Muscle of leg (tissue), 16 donors: ENCODE measurements at places on chromosomes 11 and 22. TPM values are rescaled to one million over a fixed set of nuclear protein-coding genes. Genes with fewer than 3 reads are reported as not detected.
A peak's percentile ranks its signal among the peaks of the same experiment; 100 is the strongest.

DNA sequence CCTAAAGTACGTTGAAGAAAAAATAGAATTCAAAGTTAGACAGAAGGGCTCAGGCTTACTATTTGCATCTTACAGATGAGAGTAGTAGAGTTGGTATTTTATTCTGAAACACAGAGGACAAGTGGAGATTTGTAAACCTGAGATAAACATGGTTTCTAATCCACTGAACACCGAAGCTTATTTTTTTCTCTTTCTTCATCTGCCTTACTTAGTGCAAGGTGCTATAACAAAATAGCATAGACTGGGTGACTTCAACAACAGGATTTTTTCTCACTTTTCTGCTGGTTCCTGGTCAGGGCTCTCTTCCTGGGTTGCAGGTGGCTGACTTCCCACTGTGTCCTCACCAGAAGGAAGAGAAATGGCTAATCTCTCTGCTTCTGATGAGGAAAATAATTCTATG is 2.1 kb upstream of the HBG1 start:
- H3K27ac ChIP-seq: no peak overlapping the region
- H3K27me3 ChIP-seq: no peaks in the 10 kb centered on the region
- DNase-seq: no peak
- H3K36me3 ChIP-seq: no peaks in the 10 kb centered on the region
- H3K4me1 ChIP-seq: no peaks in the 10 kb centered on the region

GRCh38 chr11:61187505-61188130 is 15.7 kb upstream of the PGA3 start:
- H3K36me3 ChIP-seq: no peaks in the 10 kb centered on the region
- no peak overlapping the region for H3K4me3 ChIP-seq
- peaks cover 2% of the 10 kb centered on the region for H3K27me3 ChIP-seq
- H3K4me1 ChIP-seq: no peaks in the 10 kb centered on the region
- DNase-seq: peak; percentile 83
- H3K27ac ChIP-seq: no peak overlapping the region

MMP11 gene
- total RNA-seq: 8.9 TPM

- H3K27me3 ChIP-seq: no peaks in the 10 kb centered on the region
- H3K36me3 ChIP-seq: no peaks in the 10 kb centered on the region
- H3K27ac ChIP-seq: no peak overlapping the region
- no peak overlapping the region for H3K4me3 ChIP-seq
Observed at GRCh38 chr11:86115542-86116385, 46.9 kb upstream of the PICALM start.

DNA sequence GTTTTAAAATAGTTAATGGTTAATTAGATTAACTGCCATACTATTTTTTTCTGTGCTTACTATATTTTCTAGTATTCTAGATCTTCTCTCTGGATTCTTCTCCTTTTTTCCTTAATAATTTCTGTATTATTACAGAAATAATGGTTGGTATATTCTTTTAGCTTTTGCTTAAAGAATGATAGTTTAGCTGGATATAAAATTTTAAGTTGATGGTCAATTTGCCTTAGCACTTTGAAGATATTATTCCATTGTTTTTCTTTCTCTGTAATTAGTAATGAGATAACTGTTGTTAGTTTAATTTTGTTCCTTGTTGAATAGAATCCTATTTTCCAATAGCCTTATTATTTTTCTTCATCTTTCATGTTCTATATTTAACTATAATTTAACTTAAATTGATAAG is 99.9 kb upstream of the NCAM1 start:
- no peak overlapping the region for H3K27ac ChIP-seq
- H3K4me3 ChIP-seq: no peak overlapping the region
- H3K36me3 ChIP-seq: no peaks in the 10 kb centered on the region
- no peak for DNase-seq
- peaks cover 2% of the 10 kb centered on the region for H3K27me3 ChIP-seq
- peaks cover 14% of the 10 kb centered on the region for H3K4me1 ChIP-seq

DNA sequence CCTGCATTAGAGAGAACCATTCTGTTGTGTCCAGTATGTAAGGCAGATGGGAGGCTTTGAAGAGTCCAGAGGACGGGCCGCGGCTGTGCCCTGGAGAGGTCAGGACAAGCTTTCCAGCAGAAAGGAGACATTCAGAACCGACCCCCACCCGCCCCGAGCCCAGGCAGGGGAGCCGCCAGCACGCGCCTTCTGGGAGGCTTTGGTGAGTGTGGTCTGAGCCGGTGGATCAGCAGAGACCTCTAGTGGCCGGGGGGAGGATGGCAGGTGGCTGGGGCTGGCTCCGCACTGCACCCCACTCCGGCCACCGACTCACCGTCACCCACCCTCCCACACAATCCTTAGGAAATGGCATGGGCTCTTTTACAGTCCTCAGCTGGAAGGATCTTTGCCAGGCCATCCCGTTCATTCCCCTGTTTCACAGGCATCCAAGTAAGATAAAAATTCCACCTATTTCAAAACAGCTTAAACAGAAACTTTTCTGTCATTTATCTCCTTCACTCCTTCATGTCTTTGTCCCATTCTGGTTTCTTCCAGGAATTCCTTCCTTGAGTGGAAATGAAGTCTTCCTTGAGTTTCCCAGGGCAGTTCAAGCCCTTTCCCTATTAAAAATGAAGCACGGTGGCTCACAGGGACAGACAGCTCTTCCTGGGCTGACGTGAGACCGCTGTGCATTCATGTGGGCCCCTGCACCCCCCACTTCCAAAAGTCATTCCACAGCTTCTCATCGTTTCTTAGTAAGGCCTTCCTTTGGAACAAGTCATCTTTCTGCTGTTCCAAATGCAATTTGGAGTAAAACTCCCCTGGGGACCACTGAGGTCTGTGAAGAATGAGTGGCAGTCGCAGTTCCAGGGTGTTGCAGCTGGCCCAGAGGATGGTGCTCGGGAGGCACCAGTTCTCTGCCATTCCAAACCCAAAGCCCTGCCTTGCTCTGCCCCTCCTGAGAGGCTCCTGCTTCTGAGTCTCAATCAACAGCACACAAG is 91.0 kb downstream of the FEZ1 start:
- peaks cover 85% of the 10 kb centered on the region for H3K4me1 ChIP-seq
- no peak overlapping the region for H3K4me3 ChIP-seq
- H3K27ac ChIP-seq: peak overlapping the region; percentile 85
- H3K27me3 ChIP-seq: no peaks in the 10 kb centered on the region
- peaks cover 37% of the 10 kb centered on the region for H3K36me3 ChIP-seq
- peak; percentile 74 for DNase-seq

KCNJ1 gene
- 0.18 TPM for total RNA-seq

DNA sequence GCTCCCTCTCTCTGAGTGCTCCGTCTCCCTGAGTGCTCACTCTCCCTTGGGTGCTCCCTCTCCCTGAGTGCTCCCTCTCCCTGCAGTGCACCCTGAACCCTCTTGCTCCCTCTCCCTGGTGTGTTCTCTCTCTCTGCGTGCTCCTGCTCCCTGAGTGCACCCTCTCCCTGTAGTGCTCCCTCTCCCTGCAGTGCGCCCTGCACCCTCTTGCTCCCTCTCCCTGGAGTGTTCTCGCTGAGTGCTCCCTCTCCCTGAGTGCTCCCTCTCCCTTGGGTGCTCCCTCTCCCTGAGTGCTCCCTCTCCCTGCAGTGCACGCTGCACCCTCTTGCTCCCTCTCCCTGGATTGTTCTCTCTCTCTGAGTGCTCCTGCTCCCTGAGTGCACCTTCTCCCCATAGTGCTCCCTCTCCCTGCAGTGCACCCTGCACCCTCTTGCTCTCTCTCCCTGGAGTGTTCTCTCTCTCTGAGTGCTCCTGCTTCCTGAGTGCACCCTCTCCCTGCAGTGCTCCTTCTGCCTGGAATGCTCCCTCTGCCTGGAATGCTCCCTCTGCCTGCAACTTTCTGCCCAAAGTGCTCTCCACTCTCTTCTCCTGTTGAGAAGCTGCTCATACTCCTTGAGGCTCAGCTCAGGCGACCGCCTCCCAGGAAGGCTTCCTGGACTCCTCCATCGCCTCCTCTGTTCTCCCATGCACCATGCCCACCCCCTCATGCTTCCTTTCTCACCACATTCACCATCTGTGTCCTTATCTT is 48.4 kb upstream of the WNT7B start:
- peaks cover 24% of the 10 kb centered on the region for H3K4me1 ChIP-seq
- no peaks in the 10 kb centered on the region for H3K36me3 ChIP-seq
- H3K27ac ChIP-seq: no peak overlapping the region
- DNase-seq: no peak

GRCh38 chr11:9689721-9690120 is 25.8 kb downstream of the SWAP70 start:
- H3K27ac ChIP-seq: peak overlapping the region; percentile 86
- no peaks in the 10 kb centered on the region for H3K27me3 ChIP-seq
- peaks cover 4% of the 10 kb centered on the region for H3K36me3 ChIP-seq

GRCh38 chr11:121132211-121132976 is 31.4 kb downstream of the TECTA start:
- no peaks in the 10 kb centered on the region for H3K27me3 ChIP-seq
- DNase-seq: no peak
- H3K36me3 ChIP-seq: no peaks in the 10 kb centered on the region
- H3K4me1 ChIP-seq: peaks cover 8% of the 10 kb centered on the region
- no peak overlapping the region for H3K4me3 ChIP-seq

GRCh38 chr11:94131718-94132115 is 3.1 kb downstream of the PANX1 start:
- DNase-seq: peak; percentile 67
- H3K27ac ChIP-seq: peak overlapping the region; percentile 25
- no peak overlapping the region for H3K4me3 ChIP-seq
- H3K27me3 ChIP-seq: no peaks in the 10 kb centered on the region

TXN2 gene
- total RNA-seq: 25.5 TPM

GRCh38 chr11:33533386-33534052 is 167.1 kb downstream of the C11orf91 start:
- H3K27ac ChIP-seq: no peak overlapping the region
- no peaks in the 10 kb centered on the region for H3K4me1 ChIP-seq
- DNase-seq: no peak
- no peaks in the 10 kb centered on the region for H3K27me3 ChIP-seq

- H3K4me3 ChIP-seq: peak overlapping the region; percentile 92
- H3K4me1 ChIP-seq: peaks cover 18% of the 10 kb centered on the region
- peaks cover 23% of the 10 kb centered on the region for H3K36me3 ChIP-seq
- no peaks in the 10 kb centered on the region for H3K27me3 ChIP-seq
- H3K27ac ChIP-seq: peak overlapping the region; percentile 97
Observed at GRCh38 chr11:65960824-65961266, 689 bp upstream of the SART1 start.

- H3K36me3 ChIP-seq: peaks cover 76% of the 10 kb centered on the region
- no peak for DNase-seq
Observed at GRCh38 chr22:36512991-36513390, 6.2 kb upstream of the FOXRED2 start.

DNA sequence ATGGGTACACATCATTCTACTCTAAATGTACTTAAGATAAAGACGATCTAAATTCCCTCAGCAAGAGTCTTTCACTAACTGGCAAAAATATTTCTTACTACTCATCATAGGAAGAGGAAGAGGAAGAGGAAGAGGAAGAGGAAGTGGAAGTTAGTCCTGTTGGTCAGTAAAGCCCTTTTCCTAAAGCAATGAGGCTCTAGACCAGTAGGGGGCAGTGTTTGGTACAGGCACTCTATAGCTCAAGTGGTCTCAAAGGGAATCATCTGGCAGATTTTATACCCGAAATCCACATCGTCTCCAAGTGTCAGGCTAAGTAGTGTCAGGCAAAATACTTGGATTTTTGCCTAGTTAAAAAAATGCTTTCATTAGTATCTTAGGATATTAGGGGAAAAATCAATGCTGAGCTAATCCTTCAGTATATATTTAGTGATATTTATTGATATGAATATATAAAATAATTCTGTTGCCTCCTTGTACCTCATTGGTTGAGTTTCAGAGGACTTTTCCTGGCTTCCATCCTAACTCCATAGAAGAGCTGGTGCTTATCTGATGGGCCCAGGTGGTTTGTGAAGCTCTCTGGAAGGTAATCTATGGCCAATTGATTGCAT is 7.7 kb downstream of the BLID start:
- no peaks in the 10 kb centered on the region for H3K27me3 ChIP-seq
- peaks cover 2% of the 10 kb centered on the region for H3K4me1 ChIP-seq
- no peak overlapping the region for H3K27ac ChIP-seq
- H3K4me3 ChIP-seq: no peak overlapping the region
- H3K36me3 ChIP-seq: no peaks in the 10 kb centered on the region
- DNase-seq: peak; percentile 67

HBD gene
- not detected for total RNA-seq

DNA sequence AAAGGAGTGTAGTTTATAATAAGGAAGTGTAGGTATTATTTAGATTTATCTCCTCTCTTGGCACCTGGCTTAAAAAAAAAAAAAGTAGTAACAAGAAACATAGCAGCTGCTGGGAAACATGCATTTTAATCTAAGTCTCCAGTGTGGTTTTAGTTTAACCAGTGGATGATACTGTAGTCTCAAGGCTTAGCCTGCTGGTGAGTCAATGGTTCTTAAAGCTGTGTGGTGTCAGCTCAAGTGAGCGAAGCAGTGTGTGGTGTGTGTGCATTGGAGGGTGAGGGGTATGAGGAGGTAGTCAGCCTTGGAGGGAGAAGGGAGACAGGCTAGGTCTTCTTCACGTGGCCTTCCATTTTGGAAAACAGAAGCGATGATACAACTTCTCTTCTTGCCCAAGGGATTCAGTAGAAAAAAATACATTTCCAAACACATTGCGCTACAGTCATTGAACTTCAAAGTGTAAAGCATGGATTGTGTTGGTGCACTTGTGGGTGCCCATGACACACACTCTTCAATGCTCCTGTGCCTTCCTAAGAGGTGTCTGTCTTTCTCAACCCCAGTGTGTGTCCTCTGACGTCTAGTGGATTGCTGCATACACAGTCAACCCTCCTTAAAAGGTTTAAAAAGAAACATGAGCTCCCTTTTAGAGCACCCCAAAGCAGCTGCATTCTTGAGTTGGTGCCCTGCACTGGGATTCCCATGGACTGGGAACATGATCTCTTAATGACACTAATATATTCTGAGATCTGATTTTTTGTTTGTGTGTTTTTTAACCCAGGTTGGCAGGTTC is 40.1 kb downstream of the ZBTB16 start:
- peaks cover 4% of the 10 kb centered on the region for H3K4me1 ChIP-seq
- no peaks in the 10 kb centered on the region for H3K36me3 ChIP-seq
- no peak for DNase-seq
- no peaks in the 10 kb centered on the region for H3K27me3 ChIP-seq

GRCh38 chr11:126992804-126993111 is 7.8 kb downstream of the KIRREL3 start:
- no peak overlapping the region for H3K27ac ChIP-seq
- H3K36me3 ChIP-seq: no peaks in the 10 kb centered on the region
- DNase-seq: no peak
- peaks cover 31% of the 10 kb centered on the region for H3K27me3 ChIP-seq

- no peaks in the 10 kb centered on the region for H3K27me3 ChIP-seq
- no peak for DNase-seq
- H3K4me3 ChIP-seq: no peak overlapping the region
Observed at GRCh38 chr11:16833026-16833425, 94.6 kb downstream of the C11orf58 start.

DNA sequence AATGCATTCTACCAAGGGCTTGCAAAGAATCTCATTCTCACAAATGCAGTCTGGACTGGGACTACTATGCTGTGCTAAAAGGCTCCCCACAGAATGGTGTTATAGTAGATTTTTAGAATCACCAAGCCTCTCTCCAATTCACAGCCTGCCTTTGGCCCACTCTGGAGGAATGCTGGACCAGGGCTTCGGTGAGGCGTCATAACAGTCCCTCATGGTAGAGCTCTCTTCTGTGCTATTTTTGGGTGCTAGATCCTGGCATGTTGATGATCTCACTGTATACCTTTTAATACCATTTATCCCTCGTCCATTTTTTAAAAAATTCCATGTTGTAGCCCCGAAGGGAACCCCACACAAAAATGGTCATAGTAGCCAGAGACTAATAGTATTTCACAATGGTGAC is 17.6 kb downstream of the MAP6 start:
- no peak for DNase-seq
- no peaks in the 10 kb centered on the region for H3K27me3 ChIP-seq
- no peaks in the 10 kb centered on the region for H3K36me3 ChIP-seq
- H3K4me1 ChIP-seq: peaks cover 13% of the 10 kb centered on the region
- H3K27ac ChIP-seq: no peak overlapping the region
- H3K4me3 ChIP-seq: no peak overlapping the region

- no peak overlapping the region for H3K4me3 ChIP-seq
- H3K4me1 ChIP-seq: peaks cover 23% of the 10 kb centered on the region
- peaks cover 8% of the 10 kb centered on the region for H3K36me3 ChIP-seq
Observed at GRCh38 chr11:114063149-114063828, 3.8 kb downstream of the ZBTB16 start.
